Activated T-helper 2 cell treated with anti-CD3 and anti-CD28 coated beads, Interferon-gamma antibody, Interleukin-2, Interleukin-4, amounts not matched to agents 10 μg/mL and 5 μg/mL and 100 μg/mL, durations not matched to agents 14 hours and 24 hours and 36 hours (primary cell): ENCODE measurements at places on chromosomes 1 and 21. TPM values are rescaled to one million over a fixed set of nuclear protein-coding genes. Genes with fewer than 3 reads are reported as not detected.

L1TD1 gene
- not detected in 2 replicates for total RNA-seq

LIPI gene
- total RNA-seq: not detected in 2 replicates

SYNJ1 gene
- 11.8 and 16.5 TPM in 2 replicates for total RNA-seq

GGPS1 gene
- total RNA-seq: 30.4 and 33.7 TPM in 2 replicates

S100A7A gene
- not detected in 2 replicates for total RNA-seq

GRCh38 chr1:95640746-95641145 lies 406.7 kb downstream of the RWDD3 start:
- DNase-seq: no peak

GRCh38 chr1:173925306-173926242 lies 8.4 kb upstream of the SERPINC1 start:
- DNase-seq: no peak

DNA sequence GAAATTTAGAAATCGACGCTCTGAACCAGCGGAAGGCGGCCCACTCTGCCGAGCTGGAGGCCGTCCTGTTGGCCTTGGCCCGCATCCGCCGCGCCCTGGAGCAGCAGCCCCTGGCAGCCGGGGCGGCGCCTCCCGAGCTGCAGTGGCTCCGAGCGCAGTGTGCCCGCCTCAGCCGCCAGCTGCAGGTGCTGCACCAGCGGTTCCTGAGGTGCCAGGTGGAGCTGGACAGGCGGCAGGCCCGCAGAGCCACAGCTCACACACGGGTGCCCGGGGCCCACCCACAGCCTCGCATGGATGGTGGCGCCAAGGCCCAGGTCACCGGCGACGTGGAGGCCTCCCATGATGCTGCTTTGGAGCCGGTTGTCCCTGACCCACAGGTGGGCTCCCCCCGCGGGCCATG lies 47.0 kb upstream of the DIP2A start:
- DNase-seq: no peak

GRCh38 chr21:42703136-42703908 lies 49.9 kb downstream of the PDE9A start:
- no peak for DNase-seq

- peak; percentile 20 for DNase-seq
Observed at GRCh38 chr1:51192213-51192843, 43.7 kb upstream of the RNF11 start.

DNA sequence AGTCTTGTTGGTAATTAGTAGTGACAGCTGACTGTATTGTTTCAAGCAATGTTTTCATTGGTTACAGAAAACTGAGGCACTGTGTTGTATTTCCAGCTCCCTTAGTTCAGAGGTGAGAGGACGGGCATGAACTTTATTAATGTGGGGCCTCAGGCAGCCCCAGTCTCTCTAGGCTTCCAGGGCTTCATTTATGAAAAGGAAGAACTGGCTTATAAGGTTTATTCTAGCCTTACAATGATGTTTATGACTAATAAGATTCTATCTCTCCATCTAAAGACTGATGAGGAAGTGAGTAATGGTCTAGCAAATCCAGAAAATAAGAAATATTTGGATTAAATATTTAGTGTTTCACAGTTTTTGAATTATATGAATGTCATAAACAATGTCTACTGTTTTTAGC lies 41.5 kb downstream of the CBS start:
- DNase-seq: no peak

DNA sequence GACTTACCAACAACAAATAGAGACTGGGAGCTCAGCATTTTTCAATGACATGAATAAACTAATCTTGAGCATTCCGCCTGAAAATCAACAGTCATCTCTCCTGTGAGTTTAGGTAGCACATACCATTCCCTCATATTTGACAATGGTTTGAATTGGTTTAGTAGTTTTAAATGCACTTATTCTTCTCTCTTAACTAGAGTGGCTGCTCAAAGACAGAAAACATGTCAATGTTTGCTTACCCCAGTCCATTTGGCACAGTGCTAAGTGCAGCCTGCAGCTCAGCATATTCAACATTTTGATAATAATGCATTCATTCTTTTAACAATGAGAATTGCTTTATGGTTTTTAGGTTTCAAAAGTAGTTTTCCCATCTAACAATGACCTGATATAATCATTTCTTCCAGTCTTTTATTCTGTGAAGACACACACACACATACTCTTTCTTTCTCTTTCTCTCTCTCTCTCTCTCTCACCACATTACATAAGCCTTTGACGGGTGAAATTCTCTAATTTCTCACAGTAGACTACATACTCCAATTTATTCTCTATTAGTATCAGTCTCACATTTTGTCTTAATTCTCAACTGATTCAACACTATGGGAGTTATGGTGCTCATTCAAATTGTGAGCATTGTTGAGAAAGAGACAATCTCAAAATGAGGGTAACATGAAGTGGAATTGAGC lies 432.3 kb downstream of the LRRIQ3 start:
- DNase-seq: no peak

- DNase-seq: no peak
Observed at GRCh38 chr1:89758156-89758555, 62.7 kb upstream of the LRRC8D start.
